ENCODE measurements at places on chromosomes 11 and 22.
A peak's percentile ranks its signal among the peaks of the same experiment; 100 is the strongest.

DNA sequence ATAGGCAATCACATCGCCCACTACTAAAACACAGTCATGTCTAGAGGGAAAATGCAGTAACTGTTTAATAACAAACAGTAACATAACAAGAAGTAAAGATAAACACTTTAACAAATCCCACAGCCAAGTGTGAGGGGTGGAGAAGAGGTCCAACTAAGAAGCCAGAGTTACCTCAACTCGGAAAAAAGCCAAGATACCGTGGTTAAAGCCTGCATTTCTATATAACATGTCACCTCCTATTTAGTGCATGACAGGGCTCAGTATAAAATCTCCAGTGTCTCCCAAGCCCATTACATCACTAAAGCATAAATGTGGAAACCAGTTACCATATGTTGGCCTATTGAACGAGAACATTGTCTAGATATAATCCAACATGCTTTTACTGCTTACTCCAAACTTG lies 281.7 kb downstream of the LRRC4C start:
- no peak for DNase-seq

DNA sequence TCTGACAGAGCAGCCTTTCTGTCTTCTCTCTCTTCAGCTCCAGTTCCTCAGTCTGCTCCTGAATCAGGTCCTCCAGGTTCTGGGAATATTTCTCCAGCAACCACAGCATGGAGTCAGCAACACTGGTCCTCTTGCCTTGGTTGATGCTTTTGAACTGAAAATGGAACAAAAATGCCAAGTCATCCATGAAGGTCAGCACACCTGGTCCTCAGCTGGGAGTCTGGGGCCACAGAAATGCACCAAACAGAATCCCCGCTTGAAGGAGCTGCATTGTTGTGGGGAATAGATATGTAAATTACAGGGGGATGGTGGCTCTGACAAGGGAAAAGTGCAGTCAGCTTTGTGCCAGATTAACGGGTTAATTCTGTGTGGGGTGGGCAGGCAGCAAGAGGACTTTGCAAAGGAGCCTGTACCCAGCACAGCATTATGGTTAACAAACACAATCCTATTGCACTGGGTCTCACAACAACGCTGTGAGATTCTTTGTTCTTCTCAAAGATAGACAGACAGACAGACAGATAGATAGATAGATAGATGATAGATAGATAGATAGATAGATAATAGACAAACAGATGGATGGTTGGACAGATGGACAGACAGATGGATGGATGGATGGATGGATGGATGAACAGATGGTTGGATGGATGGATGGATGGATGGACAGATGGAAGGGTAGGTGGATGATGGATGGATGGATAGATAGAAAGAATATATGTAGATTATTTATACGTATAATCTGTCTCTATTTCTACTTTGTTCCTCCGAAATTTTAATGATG lies 33.8 kb upstream of the LRRC32 start:
- no peak for DNase-seq

DNA sequence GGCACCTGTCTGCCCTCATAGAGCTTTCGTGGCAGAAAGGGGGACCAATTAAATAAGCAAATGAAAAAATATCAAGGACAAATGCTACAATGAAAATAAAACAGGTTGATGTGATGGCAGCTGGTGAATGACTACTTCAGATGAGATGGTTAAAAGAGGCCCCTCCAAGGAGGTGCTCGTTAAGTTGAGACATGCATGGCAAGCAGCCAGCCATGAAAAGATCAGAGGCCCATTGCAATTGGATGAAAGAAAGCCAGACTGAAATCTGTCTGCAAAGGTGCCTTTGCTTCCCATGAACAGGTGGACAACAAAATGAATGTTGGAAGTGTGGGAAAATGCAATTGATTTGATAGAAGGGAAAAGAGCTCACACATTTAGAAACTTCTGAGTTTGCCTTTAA lies 848 bp upstream of the TRPC6 start:
- no peak for DNase-seq

- DNase-seq = no peak
These were observed 681.4 kb upstream of the TENM4 start for GRCh38 chr11:80122211-80122610.

DNA sequence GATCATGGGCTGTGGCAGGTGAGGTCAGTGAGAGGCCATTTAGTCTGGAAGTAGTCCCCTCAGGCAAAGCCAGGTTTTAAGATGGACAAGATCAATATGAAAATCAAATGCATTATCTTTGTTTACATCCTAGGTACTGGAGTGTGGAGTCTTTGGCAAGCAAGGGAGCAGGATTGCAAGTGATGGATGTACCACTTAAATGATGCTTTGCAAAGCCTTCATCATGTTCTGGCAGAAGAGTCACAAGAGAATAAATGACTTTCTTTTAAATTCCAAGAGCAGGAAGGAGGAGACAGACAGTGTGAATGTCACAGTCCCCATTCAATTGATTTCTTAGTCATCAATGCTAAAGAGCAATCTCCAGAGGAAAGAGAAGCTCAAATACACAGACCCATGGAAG lies 908.3 kb downstream of the FAM181B start:
- DNase-seq = no peak

- DNase-seq = no peak
These were observed 11.5 kb upstream of the TBC1D22A start for GRCh38 chr22:46750863-46751443.

GRCh38 chr11:21636561-21636960 lies 556.3 kb upstream of the ANO5 start:
- no peak for DNase-seq

- DNase-seq = peak; percentile 88
These were observed 585 bp downstream of the PI4KA start for GRCh38 chr22:20857838-20858614.

GRCh38 chr11:940496-941135 lies 14.9 kb downstream of the AP2A2 start:
- no peak for DNase-seq

GRCh38 chr11:76554767-76555166 lies 109.9 kb downstream of the EMSY start:
- no peak for DNase-seq

GRCh38 chr11:67095214-67095507 lies 23.9 kb upstream of the KDM2A start:
- DNase-seq = no peak

GRCh38 chr11:128501632-128502549 lies 85.5 kb downstream of the ETS1 start:
- DNase-seq = no peak

DNA sequence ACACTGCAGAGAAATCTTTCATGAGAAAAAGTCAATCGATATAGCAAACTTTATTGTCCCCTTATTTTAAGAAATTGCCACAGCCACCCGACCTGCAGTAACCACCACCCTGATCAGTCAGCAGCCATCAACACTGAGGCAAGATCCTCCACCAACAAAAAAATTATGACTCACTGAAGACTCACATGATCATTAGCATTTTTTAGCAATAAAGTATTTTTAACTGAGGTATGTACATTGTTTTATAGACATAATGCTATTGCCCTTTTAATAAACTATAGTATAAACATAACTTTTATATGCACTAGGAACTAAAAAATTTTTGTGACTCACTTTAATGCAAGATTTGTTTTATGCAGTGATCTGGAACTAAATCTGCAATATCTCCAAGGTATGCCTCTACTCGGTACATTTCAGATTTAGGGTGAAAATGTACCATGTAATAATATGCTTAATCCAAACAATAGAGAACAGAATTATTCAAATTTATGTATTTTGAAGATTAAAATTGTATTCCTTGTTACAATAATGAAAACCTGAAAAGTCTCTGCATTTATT lies 79.2 kb upstream of the CEP126 start:
- no peak for DNase-seq

GRCh38 chr11:110077346-110077745 lies 15.8 kb upstream of the ZC3H12C start:
- DNase-seq = no peak

- no peak for DNase-seq
These were observed 11.0 kb downstream of the RHBDD3 start for GRCh38 chr22:29256606-29257325.

GRCh38 chr11:94749369-94749768 lies 18.8 kb upstream of the AMOTL1 start:
- no peak for DNase-seq

DNA sequence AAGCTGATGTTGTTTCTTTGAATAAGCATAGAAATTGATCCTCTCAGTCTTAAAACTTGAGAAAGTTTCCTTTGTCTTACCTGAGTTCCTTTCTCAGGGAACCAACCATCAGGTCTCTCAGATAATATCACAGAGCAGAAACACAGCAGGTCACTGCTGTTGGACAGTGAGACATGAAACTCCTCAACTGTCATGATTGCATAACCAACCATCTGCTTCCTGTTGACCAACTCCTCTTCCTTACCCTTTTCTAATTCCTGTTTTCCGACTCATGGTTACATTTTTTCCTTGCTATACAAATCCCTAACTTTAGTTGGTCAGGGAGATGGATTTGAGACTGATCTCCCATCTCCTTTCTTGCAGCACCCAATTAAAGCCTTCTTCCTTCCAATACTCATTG lies 845.3 kb downstream of the FAM181B start:
- no peak for DNase-seq

DNA sequence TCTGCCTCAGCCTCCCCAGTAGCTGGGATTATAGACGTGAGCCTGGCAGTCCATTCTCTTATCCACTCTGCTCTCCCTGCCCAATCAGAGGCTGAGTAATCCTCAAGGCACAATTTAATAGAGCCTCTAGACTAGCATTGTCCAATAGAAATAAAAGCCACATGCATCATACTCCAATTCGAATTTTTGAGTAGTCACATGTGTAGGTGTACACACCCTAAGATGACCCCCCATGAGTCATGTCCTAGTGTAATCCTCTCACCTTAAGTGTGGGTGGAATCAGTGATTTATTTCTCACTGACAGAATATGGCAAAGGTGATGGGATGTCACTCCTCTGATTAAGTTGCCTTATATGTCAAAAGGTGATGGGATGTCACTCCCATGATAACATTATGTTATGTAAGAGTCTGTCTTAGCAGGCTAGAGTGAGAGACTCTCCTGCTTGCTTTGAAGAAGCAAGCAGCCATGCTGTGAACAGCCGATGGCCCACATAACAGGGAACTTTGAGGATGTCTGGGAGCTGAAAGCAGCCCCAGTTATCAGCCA lies 61.3 kb downstream of the MN1 start:
- DNase-seq = no peak

GRCh38 chr11:44709281-44709562 lies 17.5 kb upstream of the TSPAN18 start:
- DNase-seq = no peak

- DNase-seq = no peak
These were observed 31.1 kb downstream of the DKK3 start for GRCh38 chr11:11977206-11977938.

DNA sequence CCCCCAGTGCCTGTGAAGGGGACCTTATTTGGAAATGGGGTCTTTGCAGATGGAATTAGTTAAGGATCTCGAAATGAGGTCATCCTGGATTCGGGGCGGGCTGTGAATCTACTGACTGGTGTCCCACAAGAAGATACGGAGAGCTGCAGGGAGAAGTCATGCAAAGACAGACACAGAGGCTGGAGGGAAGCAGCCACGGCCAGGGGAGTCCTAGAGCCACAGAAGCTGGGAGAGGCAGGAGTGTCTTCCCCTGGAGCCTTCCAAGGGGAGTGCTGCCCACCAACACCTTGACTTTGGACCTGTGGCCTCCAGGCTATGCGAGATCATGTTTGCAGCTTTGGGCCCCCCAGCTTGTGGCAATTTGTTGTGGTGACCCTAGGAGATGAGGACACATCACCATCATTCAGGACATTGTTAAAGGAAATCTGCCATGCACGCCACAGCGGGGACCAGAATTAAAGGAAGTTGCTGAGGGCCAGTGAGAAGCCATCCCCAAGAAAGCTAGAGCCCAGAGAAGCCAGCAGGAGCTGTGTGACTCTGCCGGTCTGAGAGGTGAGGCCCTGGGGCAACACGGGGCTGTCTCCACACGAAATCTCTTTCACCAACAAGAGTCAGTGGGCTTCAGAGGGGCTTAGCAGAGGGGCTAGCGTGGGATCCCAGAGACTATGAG lies 434.7 kb downstream of the BRD1 start:
- DNase-seq = no peak

DNA sequence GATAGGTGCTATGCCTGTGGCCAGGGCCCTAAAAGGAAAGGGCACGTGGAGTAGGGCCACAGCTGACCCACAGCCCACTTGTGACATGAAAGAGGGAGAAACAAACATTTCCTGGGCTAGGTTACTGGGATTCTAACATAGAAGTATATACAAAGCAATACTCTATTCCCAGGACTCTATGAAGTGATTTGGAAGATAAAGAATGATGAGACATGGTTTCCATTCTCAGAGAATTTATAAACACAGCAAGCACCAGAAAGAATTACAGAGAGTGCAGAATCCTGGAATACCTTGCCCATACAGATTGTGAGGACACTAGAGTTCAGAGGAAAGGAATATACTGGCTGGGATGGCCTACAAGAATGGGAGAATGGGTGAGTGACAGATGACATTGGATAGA lies 86.4 kb downstream of the KIRREL3 start:
- no peak for DNase-seq

GRCh38 chr11:128796270-128796669 lies 70.8 kb downstream of the KCNJ1 start:
- DNase-seq = no peak

DNA sequence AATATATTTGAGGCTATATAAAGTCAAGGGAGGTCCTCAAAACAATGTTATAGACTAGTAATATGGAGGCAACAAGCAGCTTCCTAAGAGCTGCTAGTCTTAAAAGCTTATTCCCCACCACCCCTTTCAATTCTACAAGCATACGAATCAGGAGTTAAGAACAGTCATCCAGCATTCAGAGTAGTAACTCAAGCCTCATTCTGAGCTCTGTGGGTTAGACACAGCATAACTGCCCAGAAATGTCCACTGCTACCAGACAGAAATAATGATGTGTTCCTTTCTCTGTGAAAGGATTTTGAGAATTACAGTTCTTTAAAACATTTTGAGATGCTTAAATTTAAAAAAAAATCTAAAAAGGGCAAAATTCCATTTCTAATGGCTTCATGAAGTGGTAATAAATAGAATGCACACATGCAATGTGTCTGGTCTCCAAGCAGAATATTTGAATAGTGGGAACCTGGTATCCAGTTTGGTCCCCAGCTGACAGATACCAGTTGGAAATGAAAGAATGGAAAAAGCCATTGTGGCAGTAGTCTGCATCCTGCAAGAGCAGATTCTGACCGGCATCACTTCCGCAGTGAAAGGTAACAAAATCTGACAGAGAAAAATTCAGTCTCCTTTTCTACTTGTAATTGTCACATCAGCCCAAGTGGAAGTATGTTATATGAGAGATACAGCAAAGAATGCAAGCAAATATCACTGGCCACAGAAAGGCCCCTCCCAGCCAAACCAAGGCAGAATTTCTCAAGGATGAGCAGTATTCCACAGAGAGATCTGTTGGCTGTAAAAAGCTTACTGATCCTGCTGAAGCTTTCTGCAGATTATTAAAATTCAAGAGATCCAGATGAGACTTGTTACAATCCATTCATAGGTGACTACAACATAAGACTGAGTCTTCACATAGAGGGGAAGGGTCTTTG lies 310.8 kb upstream of the PITPNB start:
- DNase-seq = no peak

- no peak for DNase-seq
These were observed 1456.5 kb downstream of the TBC1D22A start for GRCh38 chr22:48218889-48219420.

GRCh38 chr22:31086703-31087330 lies 5.7 kb downstream of the SMTN start:
- no peak for DNase-seq

- no peak for DNase-seq
These were observed 150.2 kb downstream of the SWAP70 start for GRCh38 chr11:9814108-9814507.

- DNase-seq = peak; percentile 66
These were observed 22.6 kb downstream of the RTN4RL2 start for GRCh38 chr11:57482782-57483561.

- no peak for DNase-seq
These were observed 115.6 kb upstream of the ZBED5 start for GRCh38 chr11:10973416-10973815.
